ENCODE measurements at places on chromosomes 12 and 14.

GRCh38 chr12:88310069-88310468 is 168.0 kb downstream of the TMTC3 start:
- no peak for DNase-seq

GRCh38 chr14:60014402-60014801 is 77.3 kb upstream of the PCNX4 start:
- DNase-seq: no peak

GRCh38 chr12:92208613-92209121 is 63.0 kb upstream of the BTG1 start:
- no peak for DNase-seq

- DNase-seq: no peak
These were observed 55.6 kb downstream of the RTN1 start for GRCh38 chr14:59814988-59815387.

DNA sequence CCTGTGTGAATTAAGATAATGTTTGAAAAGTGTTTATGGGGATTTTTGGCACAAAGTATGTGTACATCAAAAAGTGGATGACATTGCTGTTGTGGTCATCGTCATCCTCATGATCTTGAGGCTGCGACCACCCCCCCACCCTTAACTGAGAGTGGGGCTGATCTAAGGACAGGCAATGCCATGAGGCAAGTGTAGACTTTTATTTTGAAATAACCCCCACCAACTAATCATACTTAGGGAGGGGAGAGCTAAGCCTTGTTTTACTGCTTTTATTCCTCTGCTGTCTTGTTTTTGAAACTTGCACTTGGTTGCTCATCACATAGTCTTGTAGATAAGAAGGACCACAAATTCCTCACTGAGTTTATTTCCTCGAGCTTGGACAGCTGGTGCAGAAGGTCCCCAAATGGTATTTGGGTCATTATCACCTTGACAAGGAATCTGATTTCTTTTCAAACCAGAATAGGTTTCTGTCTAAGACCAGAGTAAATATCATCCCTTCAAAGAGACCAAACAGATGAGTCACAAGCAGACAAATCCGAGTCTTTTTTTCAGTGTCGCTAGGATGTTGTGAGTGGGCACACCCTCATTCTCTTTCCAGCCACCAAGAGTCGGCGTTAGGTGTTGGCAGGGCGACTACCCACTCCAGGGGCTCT is 23.9 kb upstream of the SMOC1 start:
- DNase-seq: no peak

DNA sequence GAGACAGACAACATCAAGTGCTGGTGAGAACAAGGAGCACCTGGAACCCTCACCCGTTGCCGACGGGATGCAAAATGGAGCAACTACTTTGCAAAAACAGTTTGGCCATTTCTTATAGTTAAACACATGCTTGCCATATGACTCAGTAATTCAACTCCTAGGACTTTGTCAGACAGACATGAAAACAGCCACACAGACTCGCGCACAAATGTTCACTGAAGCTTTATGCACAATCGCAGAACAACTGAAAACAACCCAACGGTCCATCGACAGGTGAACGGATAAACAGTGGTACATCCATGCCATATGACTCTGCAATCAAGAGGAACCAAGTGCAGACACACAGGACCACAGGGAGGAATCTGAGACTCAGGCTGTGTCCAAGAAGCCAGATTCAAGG is 30.8 kb downstream of the NCOR2 start:
- no peak for DNase-seq

- no peak for DNase-seq
These were observed 7.3 kb downstream of the STXBP6 start for GRCh38 chr14:25042362-25043299.

DNA sequence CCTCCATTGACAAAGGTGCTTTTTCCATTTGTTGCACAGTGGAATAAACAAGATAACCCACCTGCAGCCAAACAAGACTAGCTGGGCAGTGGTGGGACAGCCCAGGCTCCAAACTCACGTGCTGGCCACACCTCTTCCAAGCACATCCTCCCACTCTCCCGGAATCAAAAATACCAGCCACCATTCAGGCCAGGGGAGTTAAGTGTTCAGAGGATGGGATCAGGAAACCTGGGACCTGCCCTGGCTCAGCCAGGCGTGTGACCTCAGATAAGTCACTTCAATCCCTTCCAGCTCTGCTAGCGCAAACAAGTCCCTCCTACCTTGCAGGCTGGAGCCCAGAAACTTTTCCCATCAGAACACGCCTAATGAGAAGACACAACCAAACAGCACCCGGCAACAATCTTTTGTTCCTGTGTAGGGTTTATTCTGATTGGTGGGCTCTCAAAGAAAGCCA is 43.3 kb downstream of the ACTN1 start:
- no peak for DNase-seq

DNA sequence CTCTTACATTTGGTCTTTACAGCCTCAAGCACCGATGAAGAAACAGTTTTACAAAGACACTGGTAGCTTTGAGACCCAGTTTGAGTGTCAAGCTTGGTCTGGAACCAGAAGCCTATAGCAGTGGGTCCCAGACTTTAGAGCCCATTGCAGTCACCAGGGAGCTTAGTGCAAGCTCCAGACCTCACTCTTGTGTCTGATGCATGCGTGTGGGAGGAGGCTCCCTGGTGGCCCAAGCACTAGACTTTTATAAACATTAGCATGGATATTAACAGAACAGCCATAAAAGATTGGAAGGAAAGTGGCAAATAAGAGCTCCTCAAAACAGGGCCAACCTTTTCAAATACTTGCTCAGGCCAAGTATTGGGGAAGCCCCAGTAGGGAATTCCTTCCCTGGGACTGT is 45.5 kb downstream of the SLC8B1 start:
- DNase-seq: no peak

GRCh38 chr14:101071493-101071906 is 168.0 kb upstream of the RTL1 start:
- DNase-seq: no peak

DNA sequence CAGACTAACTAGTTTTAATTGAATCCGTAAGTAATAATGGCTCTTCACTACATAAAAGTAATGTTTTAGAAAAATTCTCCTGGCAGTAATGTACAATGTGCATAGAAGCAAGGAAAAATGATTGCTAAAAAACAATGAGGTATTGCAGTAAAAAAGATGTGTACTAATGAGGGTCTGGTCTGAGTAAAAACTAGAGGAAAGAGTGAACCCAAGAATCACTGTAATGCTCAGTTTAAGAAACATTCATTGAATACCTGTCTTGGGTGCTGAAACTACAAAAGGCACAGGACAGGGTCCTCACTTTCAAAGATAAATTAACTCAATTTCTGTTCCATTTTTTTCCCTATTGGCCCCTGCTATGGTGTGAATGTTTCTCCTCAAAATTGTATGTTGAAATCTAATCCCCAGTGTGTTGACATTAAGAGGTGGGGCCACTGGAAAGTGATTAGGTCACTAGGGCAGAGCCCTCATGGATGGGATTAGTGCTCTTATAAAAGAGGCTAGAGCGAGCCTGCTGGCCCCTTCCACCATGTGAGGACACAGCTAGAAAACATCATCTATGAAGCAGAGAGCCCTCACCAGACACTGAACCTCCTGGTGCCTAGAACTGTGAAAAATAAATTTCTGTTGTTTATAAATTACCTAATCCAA is 51.6 kb downstream of the RPS6KA5 start:
- DNase-seq: no peak

GRCh38 chr14:105414456-105415371 is 4.9 kb upstream of the MTA1 start:
- peak; percentile 81 for DNase-seq

DNA sequence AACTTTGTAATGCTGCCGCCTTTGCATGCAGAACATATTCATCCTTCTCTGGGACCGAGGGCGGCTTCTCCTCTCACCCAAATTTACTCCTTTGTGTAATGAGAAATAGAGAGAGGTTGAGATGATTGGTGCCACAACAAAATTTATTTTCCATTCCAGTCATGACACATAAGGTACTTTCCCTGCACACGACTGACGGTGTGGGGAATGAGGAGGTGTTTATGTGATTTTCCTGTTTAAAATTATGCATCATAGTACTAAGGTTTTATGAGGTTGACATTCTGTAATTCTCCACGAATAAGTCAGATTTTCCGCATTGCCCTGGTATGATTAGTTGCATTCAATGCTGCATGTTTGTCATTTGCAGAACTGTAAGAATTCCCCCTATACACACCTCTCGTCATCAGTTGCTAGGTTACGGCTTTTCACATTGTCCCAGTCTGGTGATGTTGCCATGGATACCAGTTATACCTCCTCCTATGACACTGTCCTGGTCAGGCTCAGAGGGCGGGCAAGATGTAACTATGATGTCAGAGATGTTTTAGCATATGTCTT is 23.1 kb downstream of the BICDL1 start:
- DNase-seq: no peak

DNA sequence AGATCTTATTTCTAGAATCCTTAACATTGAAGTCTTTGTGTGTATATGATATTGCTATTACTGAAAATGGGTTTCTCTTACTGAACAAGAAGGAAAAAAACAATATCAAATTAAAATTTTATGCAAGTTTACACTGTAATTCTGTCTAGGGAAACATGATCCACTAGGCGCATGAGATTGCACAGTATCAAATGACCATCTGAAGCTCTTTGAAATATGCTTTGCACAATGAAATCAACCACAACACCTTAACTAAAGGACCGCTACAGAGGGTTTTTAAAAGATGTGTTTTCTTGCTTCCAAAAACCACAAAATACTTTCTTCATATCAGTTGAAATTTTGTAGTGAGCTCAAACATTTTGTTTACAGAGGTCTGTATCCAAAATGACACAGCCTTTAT is 15.1 kb upstream of the KERA start:
- no peak for DNase-seq

- peak; percentile 55 for DNase-seq
These were observed 5.7 kb upstream of the NOS1 start for GRCh38 chr12:117367006-117367638.

- no peak for DNase-seq
These were observed 22.3 kb downstream of the LGR5 start for GRCh38 chr12:71461787-71462328.

DNA sequence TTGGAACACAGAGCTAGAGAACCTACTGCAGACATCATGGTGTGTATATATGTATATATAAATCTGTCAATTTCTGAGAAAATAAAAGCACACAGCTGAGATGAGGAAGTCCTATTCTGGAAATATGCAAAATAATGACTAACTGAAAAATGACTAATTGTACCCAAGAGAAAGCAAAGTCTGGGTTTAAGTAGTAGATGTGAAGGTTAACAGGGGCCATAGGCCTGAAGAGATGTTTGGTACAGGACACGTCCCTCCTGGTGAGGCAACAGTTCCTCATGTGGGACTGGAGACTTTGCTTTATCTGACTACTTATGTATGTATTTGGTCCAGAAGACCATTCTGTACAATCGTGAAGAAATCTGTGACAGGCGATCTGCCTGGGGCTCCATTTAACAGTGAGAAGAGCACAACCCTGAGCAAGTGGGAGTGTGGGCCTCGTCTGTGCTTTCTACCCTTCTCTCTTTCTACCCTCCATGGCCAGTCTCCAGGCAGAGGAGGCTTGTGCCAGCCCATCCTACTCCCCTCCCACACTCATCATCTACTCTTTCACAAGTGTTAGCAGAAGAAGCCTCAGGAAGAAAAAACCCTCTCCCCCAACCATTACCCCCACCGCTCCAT is 67.5 kb downstream of the SLC41A2 start:
- DNase-seq: no peak

GRCh38 chr14:101939646-101940170 is 24.7 kb upstream of the DYNC1H1 start:
- peak; percentile 4 for DNase-seq

DNA sequence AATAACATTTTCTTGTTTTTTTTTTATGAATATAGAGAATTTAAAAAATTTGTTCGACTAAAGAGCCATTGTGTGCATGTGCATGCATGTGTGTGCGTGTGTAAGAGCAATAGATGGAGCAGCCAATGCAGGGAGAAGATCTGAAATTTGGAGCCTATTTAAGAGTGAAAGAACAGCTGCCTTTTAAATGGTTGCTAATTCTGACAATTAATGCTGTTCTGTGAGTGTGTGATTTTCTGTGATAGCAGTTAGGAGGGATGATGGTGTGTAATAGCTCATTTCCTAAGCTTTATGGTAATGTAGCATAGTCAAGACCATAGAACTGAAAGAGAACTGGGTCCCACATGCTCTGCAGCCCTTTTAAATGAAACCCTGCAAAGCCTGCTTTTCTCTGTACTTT is 137.9 kb downstream of the NRXN3 start:
- no peak for DNase-seq

GRCh38 chr12:89129167-89129870 is 223.0 kb downstream of the DUSP6 start:
- DNase-seq: no peak

Data from lower lobe of right lung (tissue), 2 donors.